Smooth muscle cell of bladder (primary cell): ENCODE measurements at places on chromosomes 12 and 14. TPM values are rescaled to one million over a fixed set of nuclear protein-coding genes. Genes with fewer than 3 reads are reported as not detected.

CBLN3 gene
- 3.3 and 3.4 TPM in 2 replicates for total RNA-seq

LBHD2 gene
- total RNA-seq = not detected in 2 replicates

KRT6C gene
- total RNA-seq = not detected in 2 replicates

HCAR2 gene
- 0.14 TPM in 1 of 2 replicates, not detected in the other for total RNA-seq

PLEKHG7 gene
- not detected in 2 replicates for total RNA-seq

GALNT8 gene
- under 0.01 and 0.18 TPM in 2 replicates for total RNA-seq

HRK gene
- total RNA-seq = not detected in 2 replicates

LYZ gene
- 0.09 TPM in 1 of 2 replicates, not detected in the other for total RNA-seq

PRPF39 gene
- 22.3 and 24.9 TPM in 2 replicates for total RNA-seq

RERGL gene
- not detected in 2 replicates for total RNA-seq

GRIP1 gene
- total RNA-seq = under 0.01 and 0.65 TPM in 2 replicates

SMIM41 gene
- 1.4 and 9.8 TPM in 2 replicates for total RNA-seq

WNT1 gene
- total RNA-seq = not detected in 2 replicates

TOMM20L gene
- not detected in 2 replicates for total RNA-seq

KLRC4 gene
- not detected in 2 replicates for total RNA-seq

GPR132 gene
- total RNA-seq = under 0.01 and 0.55 TPM in 2 replicates

SLC39A2 gene
- under 0.01 and 0.09 TPM in 2 replicates for total RNA-seq

RDH12 gene
- not detected in 2 replicates for total RNA-seq
